ENCODE measurements at places on chromosomes 7 and 10. TPM values are rescaled to one million over a fixed set of nuclear protein-coding genes. Genes with fewer than 3 reads are reported as not detected.

CPN1 gene
- total RNA-seq = not detected

PRLHR gene
- total RNA-seq = 23.1 TPM

RSBN1L gene
- 11.3 TPM for total RNA-seq

NAT16 gene
- total RNA-seq = not detected

PRF1 gene
- 20.9 TPM for total RNA-seq

SCART1 gene
- 1.5 TPM for total RNA-seq

- peak; percentile 40 for DNase-seq
Observed at GRCh38 chr7:132604121-132604520, 27.9 kb upstream of the PLXNA4 start.

- no peak for DNase-seq
Observed at GRCh38 chr7:28957751-28958234, 337 bp downstream of the TRIL start.

GRCh38 chr10:16891375-16892313 is 74.4 kb upstream of the RSU1 start:
- DNase-seq = no peak

DNA sequence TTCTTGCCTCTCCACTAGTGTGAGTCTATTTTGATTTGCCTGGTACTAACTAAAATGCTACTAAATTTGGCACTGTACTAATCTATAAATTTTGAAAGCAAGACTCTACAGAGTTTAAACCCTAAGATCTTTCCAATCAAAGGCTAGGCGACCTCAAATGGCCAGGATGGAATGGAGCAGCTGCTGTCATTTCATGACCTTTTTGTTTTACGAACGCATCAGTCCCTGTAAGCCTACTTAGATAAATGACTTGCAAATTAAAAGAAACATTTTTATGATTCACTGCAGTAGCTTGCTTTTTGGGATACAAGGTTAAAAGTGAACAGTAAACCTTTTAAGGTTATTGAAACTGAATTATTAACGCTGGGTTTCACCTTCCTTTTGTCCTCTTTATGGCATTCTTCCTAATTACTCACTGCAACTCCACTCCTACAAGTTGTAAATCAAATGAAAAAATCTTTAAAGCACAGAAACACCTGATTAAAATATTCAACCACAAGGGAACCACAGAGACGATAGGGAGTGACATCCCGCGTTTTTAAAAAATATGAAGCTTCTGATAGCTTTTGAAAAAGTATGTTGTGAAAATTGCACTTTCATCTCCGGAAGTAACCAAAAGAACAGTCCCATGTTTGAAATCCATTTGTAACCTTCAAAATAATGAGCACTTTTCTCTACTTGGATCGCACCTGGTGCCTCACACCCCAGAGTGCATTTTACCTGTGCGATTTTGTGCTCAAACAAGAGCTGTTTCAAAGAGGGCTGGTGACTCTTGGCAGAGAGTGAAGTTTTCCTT is 595.1 kb downstream of the PARD3 start:
- DNase-seq = no peak

DNA sequence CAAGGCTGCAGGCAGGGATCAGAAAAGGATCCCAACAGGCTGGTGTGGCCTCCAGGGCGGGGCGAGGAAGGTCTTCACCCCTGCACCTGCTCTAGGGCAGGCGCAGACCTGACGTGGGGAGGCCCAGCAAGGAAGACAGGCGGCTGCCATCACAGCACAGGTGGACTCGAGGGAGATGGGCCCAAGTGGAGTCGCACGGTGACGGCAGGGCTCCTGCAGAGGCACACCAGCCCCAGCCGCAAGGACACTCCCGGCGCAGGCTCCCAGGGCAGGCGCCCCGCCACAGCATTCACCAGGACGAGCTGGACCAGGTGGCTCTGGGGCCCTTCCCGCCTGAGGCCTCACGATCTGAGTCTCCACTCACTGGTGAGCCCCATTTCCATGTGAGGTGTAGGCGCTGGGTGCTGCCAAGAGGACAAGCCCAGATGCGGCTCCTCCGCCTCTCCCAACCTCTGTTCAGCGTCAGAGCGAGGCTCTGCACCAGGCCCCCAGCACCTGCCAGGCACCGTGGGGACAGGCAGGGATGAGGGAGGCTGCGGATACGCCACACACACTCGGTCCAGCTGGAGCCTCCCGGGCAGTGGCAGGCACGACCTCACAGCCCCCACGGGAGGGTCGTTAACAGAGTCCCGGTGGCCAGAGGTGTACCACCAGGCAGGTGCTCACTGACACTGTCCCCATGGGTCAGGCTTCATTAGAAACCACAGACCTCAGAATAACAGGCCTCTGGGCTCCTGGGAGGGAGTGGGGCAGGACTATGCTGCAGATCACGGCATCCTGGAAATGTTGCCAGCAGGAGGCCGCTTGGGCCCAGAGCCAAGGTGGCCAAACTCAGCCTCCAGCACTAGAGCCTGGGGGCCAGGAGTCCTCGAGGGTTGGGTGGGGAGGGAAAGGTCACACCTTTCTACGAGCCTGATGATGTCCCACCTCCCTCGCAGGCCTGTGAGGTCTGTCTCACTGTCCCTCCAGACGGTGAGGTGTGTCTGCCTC is 111.6 kb downstream of the MAD1L1 start:
- DNase-seq = no peak

DNA sequence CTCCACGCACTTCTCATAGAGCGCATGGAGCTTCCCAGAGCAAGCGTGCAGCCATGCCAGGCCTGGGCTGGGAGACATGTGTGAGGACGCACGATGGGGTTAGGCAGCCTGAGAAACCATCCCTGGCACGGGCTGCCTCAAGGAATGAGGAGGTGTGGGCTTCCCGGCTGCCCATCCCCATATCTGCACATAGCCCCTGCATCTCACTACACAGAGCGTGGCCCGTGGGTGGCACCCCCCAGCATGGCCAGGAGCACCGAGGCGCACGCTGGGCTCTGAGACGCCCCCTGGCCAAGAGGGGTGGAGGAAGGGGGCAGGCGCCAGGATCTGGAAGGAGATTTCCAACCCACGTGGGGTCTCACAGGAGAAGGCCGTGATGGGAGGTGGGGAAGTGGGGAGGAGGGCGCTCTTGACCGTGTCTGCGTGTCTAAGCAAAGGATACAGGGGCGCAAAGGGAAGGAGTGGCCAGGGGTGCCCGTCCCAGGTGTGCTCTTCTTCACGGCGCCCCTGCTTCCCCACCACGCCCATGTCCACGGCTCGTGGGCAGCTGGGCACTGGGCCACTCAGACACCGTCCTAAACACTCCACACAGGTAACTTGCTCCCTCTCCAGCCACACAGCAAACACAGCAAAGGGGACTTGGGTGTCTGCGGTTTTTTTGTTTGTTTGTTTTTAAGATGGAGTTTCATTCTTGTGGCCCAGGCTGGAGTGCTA is 340.5 kb downstream of the PTPRN2 start:
- DNase-seq = peak; percentile 62

DNA sequence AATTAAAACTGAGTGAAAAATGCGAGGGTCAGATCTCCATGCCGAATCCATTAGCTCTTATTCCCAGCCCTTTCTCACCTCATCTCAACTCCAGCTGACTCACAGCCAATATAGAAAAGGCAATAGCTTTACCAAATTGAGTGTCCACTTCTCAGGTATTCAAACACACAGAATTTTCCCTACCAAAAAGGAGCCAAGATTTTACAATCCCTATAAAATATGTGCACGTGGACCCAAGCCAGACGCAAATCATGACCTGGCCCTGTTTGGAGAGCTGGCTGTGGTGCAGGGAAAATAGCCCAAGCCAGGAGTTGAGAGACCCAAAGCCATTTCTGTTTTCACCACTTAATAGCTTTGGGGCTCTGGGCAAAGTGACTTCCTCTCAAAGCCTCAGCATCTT is 379.7 kb upstream of the AUTS2 start:
- DNase-seq = no peak

- DNase-seq = no peak
Observed at GRCh38 chr7:29613100-29613499, 49.5 kb downstream of the PRR15 start.
